ENCODE measurements at places on chromosomes 5 and 9.

GRCh38 chr9:88966894-88967676 is 24.2 kb upstream of the S1PR3 start:
- no peak for DNase-seq

DNA sequence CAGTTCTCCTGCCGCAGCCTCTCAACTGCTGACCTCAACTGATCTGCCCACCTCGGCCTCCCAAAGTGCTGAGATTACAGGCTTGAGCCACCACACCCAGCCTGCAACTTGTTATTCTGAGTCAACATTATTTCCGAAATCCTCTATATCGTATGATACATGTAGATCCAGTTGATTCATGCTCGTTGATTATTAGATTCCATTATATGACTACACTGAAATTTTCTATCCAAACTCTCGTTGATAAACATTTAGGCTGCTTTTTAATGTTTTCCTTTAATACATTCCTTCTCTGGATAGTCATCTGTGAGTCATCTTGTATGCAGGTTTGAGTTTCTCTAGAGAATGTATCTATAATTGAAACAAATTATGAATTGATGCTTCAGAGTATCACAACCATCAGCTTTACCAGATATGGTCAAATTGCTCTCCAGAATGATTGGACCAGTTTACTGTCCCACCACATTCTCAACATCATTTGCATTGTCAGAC is 4.1 kb downstream of the CDK7 start:
- no peak for DNase-seq

GRCh38 chr5:149157330-149157729 is 16.0 kb downstream of the ABLIM3 start:
- no peak for DNase-seq

DNA sequence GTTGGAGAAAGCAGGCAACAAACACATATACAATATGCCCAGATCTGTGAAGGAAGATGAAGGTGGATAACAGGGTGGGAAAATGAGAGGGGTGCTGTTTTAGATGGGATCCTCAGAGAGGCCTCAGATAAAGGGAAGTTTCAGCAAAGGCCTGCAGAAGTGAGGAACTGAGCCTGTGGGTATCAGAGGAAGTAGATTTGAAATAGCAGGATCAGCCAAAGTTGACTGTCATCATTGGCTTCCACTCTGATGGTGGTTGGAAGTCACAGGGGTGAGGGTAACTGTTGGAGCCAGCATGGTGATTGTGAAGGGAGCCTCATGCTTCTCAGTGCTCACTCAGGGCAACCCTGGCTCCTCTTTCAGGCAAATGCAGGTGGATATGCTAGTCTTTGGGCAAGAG is 607.2 kb upstream of the CLINT1 start:
- no peak for DNase-seq

- no peak for DNase-seq
Measured at GRCh38 chr5:171639966-171640365, 145.7 kb upstream of the SMIM23 start.

- no peak for DNase-seq
Measured at GRCh38 chr5:149445343-149445738, 66.2 kb upstream of the IL17B start.

- no peak for DNase-seq
Measured at GRCh38 chr9:116998305-116998704, 311.2 kb downstream of the TRIM32 start.

DNA sequence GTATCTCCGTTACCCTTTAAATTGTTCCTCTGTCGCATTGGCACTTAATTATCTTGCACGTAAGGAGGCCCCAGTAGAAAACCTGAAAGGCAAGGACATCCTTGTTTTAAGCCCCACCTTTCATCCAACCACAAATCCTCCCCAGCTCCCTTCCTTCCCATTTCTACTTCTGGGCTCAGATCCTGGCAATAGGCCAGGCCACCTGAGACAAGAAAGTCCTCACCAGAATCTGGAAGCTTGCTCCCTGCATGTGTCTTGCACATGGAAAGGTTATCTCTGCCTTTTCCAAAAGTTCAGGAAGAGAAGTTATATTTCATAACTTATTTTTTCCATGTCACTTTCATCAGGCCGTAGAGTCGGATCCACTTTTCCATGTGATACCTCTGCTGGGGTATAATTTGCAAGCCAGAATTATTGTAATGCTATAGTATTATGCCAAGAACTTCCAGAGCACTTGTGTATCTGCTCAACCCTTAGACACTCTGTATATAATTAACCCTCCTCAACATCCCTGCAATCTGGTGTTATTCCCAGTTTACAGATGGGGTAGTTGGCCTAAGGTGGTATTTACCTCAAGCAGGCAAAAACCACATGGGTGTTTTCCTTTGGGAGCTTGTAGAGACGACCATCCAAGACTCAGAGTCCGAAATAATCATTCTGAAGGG is 2.6 kb upstream of the SHB start:
- DNase-seq, result no peak

DNA sequence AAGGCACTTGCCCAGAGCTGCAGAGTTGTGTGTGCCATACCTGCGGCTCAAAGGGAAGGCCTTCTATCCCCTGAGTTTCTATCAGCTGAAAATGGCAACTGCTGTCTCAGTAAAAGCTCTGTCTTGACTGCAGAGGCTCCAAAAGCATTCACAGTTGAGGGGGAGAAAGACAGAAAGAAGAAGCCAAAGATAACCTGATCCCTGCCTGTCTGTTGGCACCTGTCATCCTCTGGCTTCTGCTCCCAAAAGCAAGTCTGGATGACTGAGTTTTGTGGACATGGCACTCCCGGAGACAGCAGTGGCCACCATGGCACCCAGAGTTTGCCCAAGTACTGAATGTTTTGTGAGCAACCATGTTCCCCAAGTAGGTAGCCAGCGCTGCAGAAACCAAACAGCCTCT is 176.6 kb downstream of the NR3C1 start:
- DNase-seq, result no peak

- DNase-seq, result no peak
Measured at GRCh38 chr9:106798016-106798799, 64.8 kb upstream of the ZNF462 start.
